Activated CD8-positive, alpha-beta T cell treated with anti-CD3 and anti-CD28 coated beads for 36 hours (primary cell): ENCODE measurements at places on chromosomes 3 and 15.

DNA sequence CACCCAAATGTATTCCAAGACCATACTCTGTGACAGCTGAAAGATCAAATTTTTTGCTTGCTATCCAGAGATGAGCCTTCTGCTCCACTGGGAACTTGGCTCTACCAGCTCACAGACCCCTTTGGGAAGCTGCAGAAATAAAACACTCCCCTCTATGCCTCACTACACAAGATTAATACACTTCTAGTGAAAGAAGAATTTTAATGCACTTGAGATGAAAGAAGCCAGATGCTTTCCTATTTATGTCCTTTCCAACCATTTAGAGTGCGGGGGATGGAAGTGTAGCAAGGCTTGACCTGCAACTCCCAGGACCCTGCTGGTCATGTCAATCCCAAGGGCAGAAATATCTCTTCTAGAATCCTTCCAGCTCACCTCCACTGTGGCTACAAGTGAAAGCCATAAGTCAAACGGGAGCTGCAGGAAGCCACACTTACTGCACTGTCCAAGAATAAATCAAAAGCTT lies 34.7 kb downstream of the ANXA2 start:
- DNase-seq = no peak

DNA sequence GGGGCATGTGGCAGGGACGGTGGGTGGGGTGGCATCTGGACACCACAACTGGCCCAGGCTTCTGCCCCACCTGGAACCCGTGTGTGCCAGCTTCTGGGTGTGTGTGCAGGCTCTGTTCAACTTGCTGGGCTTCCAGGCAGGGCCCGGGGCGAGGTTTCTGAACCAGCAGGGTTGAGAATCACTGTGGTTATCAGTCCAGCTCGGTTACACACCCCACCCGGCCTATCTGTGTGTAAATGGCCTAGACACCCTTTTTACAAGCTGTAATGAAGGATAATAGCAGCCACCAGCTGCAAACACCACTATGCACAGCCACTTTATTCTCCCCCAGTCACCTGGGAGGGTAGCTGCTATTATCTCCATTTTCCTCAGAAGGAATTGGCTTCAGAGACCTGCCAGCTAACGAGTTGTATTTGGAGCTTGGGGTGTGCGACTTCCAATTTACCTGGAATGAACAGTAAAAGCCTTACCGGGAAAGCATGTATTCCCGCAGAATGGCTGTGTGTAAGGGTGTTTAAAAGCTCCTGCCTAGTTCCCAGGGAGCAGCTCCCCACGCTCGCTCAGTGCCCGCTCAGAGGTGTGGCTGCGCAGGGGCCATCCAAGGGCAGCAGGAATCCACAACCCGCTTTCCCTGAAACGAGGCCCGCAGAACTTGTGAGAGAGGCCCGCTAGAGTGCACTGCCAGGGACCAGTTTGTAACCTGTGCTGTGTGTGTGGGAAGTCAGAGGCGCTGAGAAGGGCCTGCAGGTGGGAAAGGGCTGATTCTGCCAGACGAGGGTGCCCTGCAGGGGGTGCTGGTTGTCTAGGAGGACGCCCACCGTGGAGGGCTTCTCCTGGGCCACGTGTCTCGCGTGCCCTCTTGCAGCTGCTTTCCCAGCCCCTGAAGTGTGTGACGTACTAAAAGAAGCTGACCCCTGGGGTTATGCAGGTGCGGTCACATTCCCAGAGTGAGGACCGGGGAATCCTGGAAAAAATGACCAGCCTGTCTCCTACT lies 83.5 kb downstream of the C3orf70 start:
- DNase-seq = peak; percentile 17

DNA sequence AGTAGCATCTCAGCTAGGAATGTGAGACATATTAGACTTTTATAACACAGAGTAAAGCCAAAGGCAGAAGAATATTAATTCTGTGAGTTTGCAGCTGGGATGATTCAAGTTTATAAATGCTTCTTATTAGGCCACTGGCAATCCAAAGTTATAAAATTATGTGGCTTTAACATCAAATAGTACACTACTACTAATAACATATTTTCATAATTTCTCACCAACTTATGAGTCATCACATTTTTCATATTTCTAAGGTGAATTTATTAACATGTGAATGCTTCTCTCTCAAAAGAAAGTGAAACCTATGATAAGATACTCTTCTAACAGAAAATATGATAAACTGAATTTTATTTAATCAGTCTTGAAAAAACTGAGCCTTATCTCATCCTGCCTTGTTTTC lies 1348.2 kb upstream of the ALCAM start:
- DNase-seq = no peak

DNA sequence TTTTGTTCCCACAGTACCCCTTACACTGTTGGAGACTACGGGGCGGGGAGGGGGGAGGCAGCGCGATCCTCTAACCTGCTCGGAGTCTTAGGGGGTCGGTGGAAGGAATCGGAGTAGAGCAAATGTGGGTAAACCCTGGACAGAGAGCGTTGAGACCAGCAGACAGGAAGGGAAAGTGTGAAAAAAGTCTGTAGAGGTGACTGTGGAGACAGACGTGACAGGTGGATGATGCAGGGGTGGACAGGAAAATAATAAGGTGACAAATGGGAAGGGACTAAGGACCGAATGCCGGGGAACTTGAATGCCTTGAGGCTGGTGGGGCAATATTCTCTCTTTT lies 424 bp downstream of the EAF2 start:
- DNase-seq = no peak

GRCh38 chr15:41946970-41947369 lies 25.4 kb downstream of the EHD4 start:
- DNase-seq = no peak

GRCh38 chr3:27840807-27841594 lies 118.9 kb upstream of the EOMES start:
- DNase-seq = no peak

- DNase-seq = no peak
Measured at GRCh38 chr15:80732167-80732566, 37.1 kb downstream of the ABHD17C start.

GRCh38 chr15:80957976-80958375 lies 31.6 kb downstream of the MESD start:
- DNase-seq = no peak

- DNase-seq = peak; percentile 29
Measured at GRCh38 chr15:32802286-32802936, 84.6 kb downstream of the GREM1 start.

GRCh38 chr15:31843426-31844055 lies 186.8 kb upstream of the CHRNA7 start:
- DNase-seq = no peak

- no peak for DNase-seq
Measured at GRCh38 chr3:188407158-188407880, 253.4 kb downstream of the LPP start.

DNA sequence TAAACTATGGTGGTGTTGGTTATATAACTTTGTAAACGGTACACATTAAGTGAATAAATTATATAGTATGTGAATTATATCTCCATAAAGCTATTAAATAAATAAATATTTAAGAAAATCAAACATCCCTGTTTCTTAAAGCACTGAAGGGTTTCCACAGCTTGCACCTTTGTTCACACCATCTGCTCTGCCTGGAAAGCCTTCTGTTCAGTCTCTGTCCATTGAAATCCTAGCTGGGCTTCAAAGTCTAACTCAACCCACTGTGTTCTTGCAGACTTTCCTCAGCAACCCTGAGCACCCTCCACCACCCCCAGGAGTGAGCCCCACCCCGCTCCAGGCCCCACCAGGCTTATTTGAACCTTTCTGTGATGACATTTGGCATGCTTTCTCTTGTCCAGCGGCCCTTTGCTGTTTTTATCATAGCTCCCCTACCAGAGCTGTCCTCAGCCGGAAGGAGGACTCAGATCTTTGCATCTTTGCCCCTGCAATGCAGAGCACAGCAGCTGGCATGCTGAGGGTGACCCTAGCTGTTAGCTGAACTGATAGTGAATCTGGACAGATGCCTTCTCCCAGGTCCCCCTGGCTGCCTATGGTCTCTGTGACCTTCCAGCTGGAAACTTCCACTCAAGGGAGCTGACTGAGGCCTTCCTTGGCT lies 105.2 kb downstream of the DAPK2 start:
- DNase-seq = no peak

DNA sequence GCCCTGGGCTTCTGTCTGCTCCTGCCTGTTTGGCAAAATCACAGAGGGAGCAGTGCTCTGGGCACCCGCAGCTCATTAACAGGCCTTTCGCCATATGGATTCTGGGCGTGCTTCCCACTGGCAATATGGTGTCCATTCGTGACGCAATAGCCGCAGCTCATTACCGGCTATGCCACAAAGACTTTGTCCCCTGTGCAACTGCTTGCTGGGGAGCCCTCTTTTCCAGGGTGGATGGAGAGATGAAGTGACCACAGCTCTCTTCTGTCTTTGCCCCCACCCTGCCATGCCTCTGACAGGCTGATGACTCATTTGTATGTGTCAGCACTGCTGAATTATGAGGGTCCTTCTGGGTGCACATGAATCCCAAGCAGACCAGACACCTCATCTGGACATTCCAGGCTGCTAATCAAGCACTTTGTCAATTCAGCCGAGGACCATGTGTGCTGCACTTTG lies 214.3 kb upstream of the FEZF2 start:
- DNase-seq = no peak

DNA sequence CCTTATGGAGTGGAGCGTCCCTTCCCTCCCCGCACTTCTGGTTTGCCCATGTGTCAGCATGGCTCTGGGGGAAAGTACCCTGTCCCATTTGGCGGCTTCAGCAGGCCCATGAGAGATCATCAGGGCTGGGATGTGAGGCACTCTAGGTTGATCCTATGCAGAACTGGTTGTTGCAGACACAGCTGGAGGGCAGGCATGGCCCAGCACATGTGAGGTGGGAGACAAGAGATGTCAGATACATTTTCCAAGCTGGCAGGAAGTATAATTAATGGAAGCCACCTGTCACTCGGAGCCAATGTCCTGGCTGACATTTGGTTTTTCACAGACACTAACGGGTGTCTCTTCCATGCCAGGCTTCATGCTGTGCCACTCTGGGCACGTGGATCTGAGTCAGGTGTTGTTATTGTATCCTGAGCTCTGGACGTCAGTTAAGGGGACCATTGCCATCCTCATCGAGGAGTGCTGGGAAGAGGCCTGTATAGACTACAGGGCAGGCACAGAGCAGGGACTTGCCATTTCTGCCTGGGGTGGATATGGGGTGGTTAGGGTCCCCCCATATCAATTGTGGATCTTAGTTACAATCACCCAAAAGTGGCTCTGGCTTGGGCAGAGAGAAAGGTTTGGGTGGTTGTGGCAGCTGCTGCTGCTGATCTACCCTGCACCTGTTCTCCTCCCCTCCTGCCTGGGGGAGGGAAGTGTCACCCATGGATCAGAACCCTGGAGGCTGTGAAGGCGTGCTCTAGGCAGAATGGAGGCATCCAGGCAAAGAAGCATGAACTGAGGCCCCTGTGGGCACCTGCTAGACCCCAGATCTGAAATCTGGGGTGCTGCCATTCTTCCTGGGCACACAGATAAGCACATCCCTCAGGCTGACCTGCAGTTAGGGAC lies 140.7 kb downstream of the FBLN2 start:
- no peak for DNase-seq

DNA sequence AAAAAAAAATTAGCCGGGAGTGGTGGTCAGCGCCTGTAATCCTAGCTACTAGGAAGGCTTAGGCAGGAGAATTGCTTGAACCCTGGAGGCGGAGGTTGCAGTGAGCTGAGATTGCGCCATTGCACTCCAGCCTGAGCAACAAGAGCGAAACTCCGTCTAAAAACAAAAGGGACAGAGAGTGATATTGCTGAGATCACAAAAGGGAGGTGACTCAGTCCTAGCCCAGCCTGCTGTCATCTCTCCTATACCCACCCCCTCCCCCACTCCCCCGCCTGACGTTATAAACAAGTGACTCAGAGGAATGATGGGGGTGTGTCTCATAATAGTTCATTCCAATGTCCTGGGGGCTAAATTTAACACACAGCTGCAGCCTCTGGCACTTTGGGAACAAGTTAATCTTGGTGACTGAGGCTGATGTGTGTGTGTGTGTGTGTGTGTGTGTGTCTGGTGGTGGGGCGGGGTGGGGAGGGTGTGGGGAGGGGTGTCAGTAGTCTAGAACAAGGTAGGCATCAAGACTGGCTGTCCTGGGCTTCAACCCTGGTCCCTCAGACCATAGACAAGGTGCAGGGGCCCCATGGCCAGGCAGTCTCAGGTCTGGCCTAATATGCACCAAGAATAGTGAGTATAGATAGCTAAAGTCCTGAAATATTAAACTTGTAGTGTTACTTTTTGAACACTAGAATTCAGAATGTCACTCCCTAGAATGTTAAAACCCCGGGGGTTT lies 1.3 kb upstream of the KLHL40 start:
- DNase-seq = peak; percentile 73

GRCh38 chr15:31590609-31591008 lies 264.0 kb downstream of the KLF13 start:
- DNase-seq = no peak

DNA sequence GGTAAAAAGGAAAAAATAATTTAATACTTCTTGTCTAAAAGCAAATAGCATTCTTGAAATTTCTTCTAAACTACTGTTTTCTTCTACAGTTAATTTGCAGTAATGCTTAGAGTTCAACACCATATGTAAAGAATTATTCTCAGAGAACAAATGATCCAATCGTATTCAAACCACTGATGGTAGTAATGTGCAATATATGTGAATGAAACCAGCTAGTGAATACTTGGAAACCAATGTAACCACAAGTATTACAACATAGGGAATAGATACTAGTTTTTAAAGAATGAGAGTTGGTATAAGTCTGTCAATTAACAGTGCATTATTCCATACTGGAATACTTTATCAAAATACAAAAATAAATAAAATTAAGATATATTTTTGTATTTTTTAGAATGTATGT lies 850.0 kb downstream of the DIPK2A start:
- no peak for DNase-seq

DNA sequence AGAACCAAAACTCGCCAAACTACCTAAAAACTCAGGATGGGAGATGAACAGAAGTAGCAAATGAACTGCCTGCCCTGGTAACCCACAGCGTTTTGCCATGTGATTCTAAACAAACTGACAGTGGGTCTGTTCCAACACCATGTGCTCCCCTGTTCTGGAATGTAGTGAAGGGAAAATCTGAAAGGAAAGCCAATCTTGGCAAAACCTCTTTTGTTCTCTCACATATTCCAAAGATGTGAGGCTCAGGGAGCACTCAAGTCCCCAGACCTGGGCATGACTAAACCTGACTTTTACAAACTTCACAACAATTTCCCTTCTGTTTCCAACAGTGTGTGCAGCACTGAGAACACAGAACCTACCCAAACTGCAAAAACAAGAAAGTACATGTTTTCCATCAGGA lies 116.1 kb downstream of the IMPG2 start:
- no peak for DNase-seq

DNA sequence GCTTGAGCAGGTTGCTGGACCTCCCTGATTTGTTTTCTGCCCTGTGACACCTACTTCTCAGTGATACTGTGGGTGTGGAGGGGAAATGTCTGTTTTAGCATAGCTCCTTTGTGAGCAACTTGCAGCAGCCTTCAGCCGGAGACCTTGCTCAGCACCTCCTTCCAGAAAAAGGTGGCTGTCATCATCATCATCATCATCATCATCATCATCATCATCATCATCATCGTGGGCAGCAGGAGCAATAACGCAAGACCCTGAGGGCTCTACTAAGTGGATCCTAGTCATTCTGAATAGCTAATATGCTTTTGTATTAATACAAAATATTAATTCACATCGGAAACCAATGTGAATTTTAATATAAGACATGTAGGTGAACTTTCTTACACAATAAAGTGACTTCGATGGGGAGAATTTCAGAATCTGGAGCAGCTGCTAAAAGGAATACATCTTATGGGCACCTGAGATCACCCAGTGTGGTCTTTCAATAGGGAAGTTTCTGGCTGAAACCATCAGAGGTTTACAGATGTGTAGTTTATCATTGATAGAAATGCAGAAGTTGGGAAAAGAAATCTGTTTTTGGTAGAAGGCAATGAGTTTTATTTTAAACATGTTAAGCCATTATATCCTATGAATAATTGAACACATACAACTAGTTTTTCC lies 8.6 kb downstream of the GABRR3 start:
- DNase-seq = no peak

GRCh38 chr15:95226835-95227234 lies 995.5 kb downstream of the MCTP2 start:
- DNase-seq = no peak
